GM03348 (cell line): ENCODE measurements at places on chromosomes 1 and 21.
A peak's percentile ranks its signal among the peaks of the same experiment; 100 is the strongest.

DNA sequence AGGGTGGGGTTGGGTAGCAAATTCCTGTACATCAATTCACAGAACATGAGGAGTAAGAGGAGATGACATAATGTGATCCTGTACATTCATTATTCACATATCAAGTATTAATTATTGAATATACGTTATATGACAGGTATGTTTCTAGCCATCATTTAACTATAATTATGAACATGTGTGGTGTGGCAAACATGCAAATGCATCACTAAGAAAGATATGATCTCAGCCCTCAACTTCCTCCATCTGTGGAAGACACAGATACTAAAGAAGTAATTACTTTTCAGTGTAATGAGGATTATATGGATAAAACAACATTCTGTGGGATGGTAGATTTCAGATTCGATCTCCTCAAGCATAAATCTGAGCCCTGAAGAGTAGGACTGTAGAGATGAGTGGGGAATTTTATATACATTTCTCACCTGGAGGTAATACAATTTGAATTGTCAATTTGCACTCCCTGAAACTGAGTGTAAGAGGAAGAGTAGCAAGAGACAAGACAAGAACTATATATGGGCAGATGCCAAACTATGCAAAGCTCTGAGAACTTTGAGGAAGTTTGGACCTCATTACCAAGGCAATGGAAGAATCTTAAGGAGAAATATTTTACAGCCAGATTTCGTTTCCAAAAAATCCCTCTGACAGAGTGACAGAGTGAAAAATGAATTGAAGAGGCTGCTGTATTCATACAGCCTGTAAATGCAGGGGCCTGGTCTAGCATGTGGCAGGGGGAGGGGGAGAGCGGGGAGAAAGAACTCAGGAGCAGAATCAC is 275.5 kb downstream of the TPR start:
- no peak for DNase-seq

- DNase-seq = no peak
Observed at GRCh38 chr1:41582004-41582325, 97.5 kb upstream of the EDN2 start.

- DNase-seq = no peak
Observed at GRCh38 chr1:214364786-214365295, 83.9 kb downstream of the SMYD2 start.

GRCh38 chr21:25487046-25487594 is 120.2 kb downstream of the MRPL39 start:
- DNase-seq = no peak

- DNase-seq = no peak
Observed at GRCh38 chr1:48291421-48291820, 68.9 kb downstream of the SLC5A9 start.

DNA sequence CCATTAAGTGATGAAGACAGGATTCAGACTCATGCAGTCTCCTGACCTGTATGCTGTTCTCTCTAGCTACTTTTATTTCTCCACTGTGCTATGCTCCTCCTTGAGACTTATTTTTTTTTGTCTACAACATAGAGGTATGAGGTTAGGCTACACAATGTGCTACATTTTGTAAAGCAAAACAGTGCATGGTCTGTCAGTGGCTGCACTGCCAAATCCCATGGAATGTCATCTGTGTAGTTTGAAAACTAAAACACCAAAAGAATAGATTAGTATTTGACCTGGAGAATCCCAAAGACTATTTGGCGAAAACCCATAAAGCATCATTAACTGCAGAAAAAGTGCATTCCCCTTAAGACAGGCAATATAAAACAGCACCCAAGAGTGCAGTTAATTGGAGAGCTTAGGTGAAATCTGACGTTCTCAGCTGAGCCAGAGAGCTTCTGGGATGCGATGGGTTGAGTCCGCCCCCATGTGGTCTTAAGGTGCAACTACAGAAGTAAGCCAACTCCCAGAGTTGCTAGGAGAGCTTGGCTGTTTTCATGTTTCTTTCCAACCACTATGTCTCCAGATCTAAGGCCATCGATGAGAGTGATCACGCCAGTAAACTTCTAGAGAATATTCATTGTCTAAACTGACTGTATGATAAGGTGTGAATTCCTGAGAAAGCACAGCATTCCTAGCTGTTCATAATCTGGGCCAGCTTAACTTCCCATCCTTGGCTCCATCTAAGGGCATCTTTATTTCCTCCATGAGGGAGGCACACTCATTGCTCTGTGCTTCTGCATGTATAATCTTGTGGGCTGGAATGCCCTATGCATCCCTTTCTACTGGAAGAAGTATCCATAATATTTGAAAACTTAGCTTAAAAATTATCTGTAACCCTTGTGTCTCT is 20.7 kb upstream of the CYP2J2 start:
- DNase-seq = peak; percentile 80

DNA sequence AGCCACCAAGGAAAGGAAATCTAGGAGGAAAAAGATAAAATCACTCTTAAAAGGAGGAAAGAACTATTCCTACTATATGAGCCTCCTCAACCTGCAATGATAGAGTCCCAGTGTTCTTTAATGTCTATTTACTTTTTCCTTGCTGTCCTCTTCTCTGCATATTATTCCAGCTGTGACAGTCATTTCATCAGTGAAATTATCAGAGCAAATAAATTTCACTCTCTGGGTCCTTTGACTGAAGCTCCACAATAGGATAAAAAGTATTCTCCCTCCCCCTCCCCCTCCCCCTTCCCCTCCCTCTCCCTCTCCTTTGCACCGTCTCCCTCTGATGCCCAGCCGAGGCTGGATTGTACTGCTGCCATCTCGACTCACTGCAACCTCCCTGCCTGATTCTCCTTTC is 107.5 kb upstream of the DPT start:
- DNase-seq = no peak

DNA sequence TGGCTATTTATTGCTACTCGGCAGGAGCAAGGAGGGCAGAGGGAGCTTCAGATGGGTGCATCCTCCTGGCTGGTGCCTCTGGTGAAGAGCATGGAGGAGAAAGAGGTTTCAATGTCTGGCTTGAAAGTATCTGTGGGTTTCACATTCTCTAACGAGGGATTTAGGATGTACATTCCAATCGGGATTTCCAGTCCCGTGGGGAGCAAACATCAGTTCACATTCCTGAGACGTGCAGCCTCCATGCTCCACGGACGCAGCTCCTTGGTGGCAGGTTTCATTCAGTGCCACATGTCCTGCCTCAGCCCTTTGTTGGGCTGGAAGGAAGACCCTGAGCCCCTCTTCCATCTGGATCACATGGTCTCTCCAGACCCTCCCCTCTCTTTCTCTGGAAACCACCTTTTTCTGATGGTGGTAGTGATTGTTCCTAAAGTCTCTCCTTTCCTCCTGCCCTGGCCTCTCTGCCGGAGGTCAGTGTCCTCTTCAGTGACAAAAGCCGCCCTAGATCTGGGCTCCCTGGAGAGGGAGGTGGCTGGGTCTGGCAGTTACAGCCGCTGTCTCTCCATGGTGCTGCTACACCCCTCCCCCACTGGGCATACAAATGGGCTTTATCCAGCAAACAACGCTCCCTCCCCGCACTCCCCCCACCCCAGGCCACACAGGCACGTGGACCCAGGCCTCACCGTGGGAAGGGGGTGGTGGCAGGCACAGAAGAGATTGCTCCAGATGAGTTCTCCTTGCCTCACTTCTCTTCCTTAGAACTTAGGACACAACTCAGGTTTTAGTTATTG is 826 bp upstream of the CA14 start:
- peak; percentile 42 for DNase-seq

DNA sequence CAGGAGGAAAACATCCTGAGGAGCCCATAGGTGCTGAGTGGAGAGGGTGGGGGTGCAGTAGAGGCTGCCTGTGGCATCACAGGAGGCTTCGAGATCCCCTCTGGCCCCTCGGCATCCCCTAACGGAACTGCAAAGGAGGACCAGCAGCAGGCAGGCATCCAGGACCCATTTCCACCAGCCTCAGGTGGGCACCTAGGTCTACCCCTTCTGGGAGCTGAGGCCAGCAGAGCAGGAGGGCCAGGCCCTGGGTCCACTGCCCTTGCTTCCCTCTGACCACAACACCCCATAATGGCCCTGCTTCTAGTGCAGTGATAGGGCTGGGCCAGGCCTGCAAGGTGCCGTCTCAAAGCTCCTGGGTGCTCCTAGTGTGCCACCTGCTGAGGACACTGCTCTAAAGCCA is 723.0 kb downstream of the PTPRU start:
- no peak for DNase-seq

DNA sequence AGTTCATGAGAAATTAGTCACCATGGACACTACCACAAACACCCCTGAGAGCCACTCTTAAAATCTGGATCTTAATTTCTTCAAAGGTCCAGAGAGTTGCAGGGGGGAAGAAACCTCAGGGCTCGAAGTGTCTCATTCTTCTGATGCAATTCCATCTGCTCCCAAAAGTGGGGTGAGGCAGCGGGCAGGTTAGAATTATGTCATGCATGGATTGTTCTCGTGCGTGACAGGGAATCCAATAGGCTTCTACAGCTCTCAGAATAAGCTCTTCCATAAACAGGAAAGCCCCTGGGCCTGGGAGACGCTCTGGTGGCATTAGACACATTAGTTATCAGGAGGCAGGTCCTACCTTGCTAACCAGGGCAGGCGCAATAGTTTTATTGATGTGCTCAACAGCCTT is 8.4 kb downstream of the ENO1 start:
- no peak for DNase-seq

DNA sequence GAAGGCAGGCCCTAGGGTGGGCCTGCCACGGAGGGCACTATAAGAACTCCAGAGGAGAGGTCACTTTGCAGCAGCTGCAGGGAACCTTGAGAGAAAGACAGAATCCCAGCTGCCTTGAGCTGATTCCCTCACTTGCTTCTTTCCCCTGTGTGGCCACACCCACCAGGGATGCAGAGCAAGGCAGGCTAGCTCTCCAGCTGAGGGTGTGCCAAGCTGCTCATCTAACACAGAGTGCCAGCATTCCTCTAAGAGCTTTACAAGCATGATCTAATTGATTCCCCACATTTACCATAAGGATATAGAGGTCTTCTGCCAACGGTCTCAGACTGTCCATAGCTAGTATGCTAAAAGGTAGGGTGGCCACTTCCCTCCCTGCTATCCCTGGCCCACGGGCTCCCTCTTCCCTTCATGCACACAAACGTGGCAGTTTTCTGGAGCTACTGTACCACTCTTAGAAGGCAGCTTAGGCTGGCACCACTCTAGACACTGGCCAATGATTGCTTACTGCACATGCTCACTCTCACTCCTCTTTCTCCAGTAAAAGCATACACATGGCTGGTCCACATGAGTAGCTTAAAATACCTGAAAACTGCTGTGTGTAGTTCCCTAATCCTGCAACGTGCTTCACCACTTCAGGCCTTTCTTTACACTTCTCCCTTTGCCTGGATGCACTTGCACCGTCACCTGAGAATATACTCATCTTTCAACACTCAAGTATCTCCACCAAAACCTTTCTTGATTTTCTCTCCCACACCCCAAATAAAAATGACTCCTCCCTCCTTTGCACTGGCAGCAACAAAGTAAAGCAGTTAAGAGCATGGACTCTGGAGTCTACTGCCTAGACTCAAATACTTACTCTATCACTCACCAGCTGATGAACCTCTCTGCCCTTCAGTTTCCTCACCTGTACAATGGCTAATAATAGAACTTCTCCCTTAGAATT is 57.7 kb downstream of the DMAP1 start:
- peak; percentile 48 for DNase-seq

DNA sequence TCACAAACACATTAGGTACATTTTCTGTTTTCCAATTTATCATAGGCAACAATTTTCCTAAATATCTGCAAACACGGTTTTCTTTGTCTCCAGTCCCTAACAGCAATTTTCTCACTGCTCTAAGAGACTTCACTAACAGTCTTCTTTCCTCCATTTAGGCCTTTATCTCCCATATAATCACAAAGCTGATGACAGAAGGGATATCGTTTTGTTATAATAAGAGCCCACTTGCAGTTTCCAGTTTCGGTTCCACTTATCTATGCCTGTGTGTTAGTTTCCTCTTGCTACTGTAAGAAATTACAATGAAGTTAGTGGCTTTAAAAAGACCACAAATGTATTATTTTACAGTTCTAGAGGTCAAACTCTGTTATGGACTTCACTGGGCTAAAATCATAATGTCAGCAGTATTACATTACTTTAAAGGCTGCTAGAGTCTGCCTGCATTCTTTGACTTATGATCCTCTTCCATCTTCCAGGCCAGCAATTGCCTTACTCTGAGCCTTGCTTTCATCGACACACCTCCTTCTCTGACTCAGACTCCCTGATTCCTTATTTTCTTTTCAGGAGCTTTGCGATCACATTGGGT is 549.3 kb downstream of the NCAM2 start:
- no peak for DNase-seq

GRCh38 chr1:178644308-178645120 is 80.5 kb upstream of the RALGPS2 start:
- no peak for DNase-seq

- no peak for DNase-seq
Observed at GRCh38 chr1:54804471-54805132, 3.5 kb upstream of the TTC22 start.

GRCh38 chr1:44924835-44925464 is 61.4 kb downstream of the EIF2B3 start:
- DNase-seq = peak; percentile 66

DNA sequence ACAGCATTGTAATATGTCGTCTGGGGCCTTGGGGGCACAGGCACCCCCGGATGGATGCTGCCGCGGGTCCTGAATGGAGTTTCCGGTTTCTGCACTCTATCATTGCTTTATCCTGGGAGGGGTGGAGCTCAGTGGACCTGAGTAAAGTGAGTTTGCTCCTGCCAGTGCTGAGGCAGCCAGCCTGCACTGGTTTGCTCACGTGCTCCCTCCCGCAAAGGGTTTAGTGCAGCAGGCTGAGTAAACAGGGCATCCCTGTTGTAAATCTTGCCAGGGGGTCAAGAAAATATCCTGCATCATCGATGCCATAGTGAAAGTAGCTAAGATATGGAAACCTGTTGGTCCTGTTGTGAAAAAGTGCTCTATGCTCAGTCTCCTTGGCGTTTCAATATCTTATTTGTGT is 85.6 kb upstream of the BRINP3 start:
- DNase-seq = no peak

GRCh38 chr1:44464361-44464760 is 59.3 kb downstream of the RNF220 start:
- DNase-seq = peak; percentile 44

DNA sequence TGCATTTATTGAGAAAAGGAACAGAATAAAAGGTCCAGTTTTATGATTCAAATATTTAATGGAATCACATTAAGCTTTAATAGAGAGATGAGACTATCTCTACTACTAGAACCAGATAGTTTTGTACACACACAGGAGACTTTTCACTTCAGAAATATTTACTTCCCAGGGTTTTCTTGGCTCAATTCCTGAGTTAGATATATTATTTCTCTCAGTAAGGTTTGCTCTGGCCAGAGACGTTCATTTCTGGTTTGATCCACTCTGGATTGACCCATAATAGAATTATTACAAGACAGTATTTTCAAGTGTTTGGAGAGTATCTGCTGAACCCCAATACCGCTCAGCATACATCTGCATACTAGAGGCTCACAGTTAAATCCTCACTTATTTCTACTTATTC is 1.3 kb upstream of the RCOR3 start:
- peak; percentile 9 for DNase-seq
